ENCODE measurements at places on chromosomes 7 and 10.

DNA sequence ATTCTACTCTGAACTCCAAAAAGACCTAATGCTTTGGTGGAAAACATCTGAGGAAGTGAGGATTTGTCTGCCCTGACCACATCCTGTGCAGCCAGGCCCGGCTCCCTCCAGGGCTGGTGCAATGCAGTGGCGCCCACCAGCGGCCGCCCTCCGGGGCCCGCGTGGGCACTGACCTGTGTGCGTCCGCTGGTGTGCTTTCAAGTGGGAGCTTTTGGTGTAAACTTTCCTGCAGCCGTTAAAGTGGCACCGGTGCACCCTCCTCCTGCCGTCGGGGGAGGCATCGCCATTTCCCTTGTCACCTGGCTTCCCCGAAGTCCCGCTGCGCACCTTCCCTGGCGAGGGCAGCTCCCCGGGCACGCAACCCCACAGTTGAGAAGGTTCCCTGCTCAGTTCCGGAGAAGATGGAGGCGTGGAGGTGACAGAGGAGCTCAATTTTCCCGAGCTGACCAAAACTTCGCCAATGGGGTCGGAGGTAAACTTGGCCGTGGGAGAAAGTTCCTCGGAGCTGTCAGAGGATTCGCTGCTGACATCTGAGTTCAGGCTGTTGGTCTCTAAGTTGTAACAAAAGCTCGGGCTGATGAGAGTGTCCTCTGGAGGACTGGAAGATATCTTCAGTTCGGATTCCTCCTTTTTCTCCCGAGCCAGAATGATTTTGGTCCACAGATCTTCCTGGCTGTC is 3.4 kb downstream of the KLF6 start:
- DNase-seq: no peak

GRCh38 chr7:16785321-16785720 is 19.5 kb downstream of the AGR2 start:
- no peak for DNase-seq

- no peak for DNase-seq
These were observed 46.6 kb downstream of the ITGB1 start for GRCh38 chr10:32911285-32912016.

- DNase-seq: no peak
These were observed 2.0 kb downstream of the CYP26C1 start for GRCh38 chr10:93062514-93063143.

DNA sequence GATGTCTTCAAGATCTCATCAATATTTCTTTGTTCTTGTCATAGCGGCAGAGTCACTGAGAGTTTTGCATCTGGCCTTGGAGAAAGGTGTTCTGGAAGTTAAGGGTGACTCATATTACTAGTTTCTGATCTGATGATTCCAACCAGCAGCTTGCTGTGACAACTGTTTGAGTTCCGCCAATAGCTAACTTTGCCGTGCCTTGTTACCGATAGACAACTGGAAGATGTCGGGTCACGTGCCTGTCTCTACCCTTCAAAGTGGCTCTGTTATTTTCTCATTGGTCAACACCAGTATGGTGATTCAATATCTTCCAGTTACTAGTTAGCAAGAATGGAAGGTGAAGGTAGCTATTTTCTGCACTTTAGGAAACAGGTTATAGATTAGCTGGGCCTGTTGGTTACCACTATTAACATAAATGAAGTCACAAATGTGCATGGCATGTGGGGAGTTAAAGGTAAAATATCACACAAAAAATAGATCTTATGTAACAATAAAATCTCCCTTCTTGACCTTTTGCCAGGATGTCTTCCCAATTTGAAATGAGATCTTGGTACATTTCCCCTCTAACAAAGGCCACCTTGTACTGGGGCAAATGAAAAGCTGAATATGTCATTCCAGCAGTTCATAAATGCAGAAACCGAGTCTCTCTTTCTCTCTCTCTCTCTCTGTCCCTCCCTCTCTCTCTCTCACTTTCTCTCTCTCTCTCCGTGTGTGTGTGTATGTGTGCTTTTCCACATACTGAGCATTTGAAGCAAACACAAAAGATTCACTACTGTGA is 2.6 kb upstream of the MGAM2 start:
- DNase-seq: no peak

DNA sequence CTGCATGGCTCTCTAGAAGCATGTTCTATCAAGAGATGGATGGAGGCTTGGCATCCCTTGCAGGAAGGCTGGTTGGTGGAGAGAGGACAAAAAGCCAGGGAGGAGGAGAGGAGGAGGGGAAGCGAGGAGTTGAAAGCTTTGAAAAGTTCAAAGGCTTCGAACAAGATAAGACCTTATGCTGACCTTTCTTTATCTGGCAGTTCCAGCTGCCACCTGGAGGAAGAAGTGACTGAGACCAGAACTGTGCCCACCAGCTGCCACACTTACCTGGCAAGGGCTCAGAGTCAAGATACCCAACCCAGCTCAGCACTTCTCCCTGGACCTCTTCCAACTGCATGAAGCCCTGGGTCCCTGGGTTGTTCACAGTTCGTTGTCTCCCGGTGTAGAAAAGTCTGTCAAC is 14.8 kb downstream of the CCL24 start:
- DNase-seq: no peak

GRCh38 chr10:43390333-43390732 is 18.7 kb downstream of the HNRNPF start:
- no peak for DNase-seq

- no peak for DNase-seq
These were observed 144.1 kb downstream of the C10orf105 start for GRCh38 chr10:71575451-71575850.

GRCh38 chr7:97601931-97602457 is 129.9 kb upstream of the TAC1 start:
- no peak for DNase-seq

GRCh38 chr7:109842386-109842785 is 1248.5 kb upstream of the LRRN3 start:
- no peak for DNase-seq

DNA sequence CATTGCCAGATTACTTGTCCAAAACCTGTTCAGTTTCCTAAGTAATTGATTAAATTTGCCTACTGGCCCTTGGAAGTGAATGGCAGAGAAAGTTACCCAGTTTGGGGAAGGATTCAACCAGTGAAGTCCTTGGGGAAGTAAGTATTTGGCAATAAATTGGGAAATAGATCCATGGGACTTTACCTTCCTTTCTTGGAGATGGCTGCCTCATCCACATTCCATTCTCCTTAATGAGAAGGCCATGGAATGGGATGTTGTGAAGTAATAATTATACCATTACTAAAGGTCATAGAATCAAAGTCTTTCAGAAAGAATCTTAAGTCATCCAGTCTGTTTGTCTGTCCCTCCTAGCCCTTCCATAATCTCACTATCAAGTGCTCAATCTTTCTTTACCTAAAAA is 4.5 kb upstream of the COPG2 start:
- no peak for DNase-seq

DNA sequence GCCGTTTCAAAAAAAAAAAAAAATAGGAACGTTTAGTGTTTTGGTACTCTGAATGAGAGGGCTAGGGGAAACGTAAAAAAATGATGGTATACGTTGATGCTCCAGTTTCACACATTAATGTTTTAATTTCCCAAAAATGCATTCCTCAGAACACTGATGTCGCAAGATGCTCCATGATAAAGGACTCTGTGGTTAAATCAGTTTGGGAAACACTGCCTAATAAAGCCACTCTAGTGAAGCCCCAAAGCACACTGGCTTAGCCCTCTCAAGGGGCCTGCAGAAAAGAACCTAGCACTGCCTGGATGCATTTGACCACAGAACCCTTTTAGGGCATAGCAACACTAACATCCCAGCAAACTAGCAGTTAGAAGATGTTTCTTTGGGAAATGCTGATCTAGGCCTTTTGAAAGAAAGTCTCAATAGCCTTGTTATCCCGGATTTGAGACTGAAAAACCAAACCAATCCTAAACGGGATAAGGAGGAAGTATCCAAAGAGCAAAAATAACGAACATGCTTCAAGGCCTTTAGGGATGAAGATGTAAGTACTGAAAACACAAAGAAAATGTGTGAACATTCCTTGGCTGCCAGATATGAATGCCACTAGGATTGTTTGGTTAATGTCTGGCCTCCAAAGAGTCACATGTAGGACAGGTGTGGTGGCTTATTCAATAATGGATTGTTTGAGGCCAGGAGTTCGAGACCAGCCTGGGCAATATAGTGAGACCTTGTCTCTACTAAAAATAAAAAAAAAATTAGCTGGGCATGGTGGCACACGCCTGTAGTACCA is 11.0 kb downstream of the DLG5 start:
- DNase-seq: no peak

GRCh38 chr7:116449950-116450349 is 49.6 kb upstream of the CAV2 start:
- DNase-seq: no peak

- DNase-seq: no peak
These were observed 88.8 kb upstream of the MDFIC start for GRCh38 chr7:114832906-114833595.

DNA sequence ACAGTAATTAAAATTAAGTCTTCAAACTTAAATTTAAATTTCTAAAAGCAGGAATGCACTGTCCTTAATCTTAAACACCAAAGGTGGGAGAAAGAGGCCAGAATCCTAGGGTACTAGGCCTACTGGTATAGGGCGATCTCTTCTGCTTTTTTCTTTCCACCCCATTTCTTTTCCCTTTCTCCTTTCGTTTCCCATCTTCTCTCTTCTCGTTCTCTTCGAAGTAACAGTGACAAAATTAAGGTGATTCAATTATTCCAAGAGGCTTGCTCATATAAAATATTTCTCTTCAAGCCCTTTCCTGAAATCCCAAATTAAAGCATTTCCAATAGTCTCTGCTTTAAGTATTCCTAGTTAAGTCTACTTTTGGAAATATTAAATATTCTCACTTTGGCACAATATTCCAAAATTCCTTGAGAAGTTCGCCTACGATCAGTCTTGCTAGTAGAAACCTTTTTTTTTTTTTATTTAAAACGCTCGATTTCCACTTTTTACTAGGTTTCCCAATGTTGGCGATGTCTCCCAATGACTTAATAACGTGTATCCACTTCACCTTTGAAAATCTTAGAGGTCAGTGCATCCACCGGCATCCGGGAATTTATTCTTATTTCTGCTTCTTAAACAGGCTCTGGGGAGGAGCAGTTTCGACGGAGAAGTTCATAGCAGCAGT is 765 bp upstream of the LCOR start:
- DNase-seq: no peak

- no peak for DNase-seq
These were observed 278.9 kb downstream of the GRID1 start for GRCh38 chr10:86087716-86088115.

DNA sequence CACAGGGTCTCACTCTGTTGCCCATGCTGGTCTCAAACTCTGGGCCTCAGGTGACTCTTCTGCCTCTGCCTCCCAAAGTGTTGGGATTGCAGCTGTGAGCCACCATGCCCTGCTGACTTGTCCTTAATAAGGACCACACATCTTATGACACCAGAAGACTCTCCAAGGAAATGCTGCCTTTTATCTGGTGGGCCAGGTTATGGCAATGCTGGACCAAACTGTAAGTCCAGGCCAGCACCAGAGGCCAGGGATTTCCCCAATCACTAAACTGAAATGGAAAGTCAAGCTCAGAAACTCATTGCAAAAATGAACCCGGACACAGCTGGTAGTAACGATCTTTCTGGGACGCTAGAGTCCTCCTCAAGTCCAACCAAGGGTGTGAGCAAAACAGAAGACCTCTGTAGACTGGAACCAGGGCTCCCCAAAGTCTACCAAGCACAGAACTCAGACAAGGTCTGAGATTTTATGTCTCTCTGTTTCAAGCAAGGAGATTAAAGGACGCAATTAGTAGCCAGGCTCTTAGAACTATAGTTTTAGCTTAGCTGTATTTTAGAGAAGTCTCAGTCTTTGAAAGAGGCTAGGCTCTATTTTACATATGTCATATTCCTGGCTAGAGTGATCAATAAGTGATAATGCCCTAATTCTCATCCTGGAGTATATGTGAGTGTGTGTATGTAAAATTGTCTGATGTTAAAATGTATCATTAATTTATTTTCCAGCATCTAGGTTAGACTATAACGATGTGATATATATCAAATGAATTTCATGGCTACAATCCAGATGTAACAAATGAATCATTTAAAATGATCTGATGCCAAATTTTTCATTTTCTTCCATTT is 74.0 kb upstream of the ITGB1 start:
- no peak for DNase-seq

DNA sequence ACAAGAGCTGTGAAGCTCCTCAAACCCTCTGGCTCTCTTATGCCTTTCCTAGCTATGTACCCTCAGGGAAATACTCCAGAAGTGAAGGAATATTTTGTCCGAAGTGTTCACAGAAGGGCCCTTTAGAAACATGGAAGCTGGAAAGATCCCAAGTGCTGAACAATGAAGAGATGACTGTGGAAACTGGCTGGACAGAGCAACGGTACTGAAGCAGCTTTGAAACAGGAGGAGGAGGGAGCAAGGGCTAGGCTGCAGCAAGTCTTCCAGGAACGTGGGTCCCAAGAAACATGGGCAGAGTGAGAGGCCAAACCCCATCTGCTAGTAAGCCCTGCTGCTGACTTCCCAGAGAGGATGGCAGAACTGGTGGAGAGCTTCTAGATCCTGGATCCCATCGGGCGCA is 3.0 kb upstream of the PSAP start:
- no peak for DNase-seq

DNA sequence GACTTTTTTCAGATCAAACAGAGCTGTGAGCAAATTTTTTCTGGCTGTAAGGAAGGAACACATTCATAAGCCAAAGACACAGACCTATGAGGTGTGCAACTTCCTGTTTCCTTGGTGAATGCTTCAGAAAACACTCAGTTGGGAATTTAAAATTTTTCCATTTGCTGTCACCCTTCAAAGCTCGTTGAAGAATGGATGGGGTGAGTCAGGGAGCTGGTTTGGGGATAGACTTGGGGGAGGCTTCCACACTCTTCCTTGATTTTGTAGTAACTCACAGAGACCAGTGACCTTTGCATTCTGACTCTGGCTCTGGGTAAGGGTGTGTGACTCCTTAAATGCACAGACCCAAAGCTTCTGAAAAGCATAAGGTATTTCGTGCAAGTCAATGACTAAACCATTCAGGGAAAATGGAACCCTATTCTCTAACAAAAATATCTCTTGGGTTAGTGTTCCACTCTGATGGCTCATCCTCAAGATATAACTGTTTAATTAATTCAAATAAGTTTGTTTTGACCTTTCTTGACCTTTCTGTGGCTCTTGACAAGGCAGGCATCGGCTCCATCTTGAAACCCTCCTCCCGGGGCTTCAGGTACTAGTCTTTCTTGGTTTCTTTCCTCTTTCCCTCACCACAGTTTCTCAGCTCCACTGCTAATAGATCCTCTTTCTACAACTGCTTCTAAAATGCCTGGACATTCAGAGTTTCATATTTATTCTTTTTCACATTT is 227.8 kb upstream of the INHBA start:
- DNase-seq: no peak

DNA sequence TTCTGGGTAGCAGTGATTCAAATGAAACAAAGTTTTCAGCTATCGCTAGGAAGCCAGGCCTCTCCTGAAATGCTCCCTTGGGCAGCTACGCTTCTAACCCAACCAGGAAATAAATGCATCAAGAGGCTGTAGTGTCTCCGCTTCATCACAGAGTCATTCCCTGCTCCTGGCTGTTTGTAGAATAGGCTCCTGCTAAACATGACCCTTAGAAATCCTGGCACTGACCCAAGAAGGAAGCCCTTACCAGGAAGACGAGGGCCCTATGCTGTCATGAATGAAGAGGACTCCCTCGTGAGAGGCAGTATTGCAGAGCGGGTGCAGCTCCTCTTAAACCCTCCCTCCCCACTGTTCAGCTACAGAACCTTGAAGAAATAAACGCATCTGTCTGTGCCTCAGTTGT is 48.3 kb downstream of the NOD1 start:
- DNase-seq: no peak

GRCh38 chr7:139738101-139738489 is 39.7 kb downstream of the HIPK2 start:
- DNase-seq: no peak
